ENCODE measurements at places on chromosomes 2 and 18.

DNA sequence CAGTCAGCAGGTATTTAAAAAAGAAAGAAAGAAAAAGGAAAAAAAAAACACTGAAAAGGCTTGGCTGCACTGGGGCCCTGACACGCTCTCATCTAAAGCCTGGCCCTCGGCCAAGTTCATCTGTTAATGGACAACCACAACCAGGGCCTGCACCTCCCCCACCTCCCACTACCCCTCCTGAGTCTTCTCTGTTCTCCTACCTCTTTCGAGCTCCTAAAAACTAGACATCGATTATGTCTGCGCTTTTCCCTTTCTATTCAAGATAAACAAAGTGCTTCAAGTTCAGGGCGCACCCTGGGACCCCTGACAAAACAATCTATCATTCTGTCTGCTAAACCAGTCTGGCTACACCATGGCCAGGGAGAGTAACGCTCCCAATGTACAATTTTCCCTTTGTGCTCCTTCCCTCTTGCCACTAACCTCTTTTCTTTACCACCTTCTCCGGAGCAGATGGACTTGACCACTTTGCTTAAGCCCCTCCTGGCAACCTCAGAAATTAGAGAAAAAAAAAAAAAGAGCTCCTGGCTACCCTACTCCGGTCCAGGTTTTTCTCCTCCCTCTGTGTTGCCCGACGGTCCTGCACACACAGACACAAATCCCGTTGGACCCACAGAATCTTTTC is 22.7 kb downstream of the BCL11A start:
- DNase-seq = no peak

- DNase-seq = no peak
Measured at GRCh38 chr2:208125251-208125650, 927 bp upstream of the CRYGD start.

DNA sequence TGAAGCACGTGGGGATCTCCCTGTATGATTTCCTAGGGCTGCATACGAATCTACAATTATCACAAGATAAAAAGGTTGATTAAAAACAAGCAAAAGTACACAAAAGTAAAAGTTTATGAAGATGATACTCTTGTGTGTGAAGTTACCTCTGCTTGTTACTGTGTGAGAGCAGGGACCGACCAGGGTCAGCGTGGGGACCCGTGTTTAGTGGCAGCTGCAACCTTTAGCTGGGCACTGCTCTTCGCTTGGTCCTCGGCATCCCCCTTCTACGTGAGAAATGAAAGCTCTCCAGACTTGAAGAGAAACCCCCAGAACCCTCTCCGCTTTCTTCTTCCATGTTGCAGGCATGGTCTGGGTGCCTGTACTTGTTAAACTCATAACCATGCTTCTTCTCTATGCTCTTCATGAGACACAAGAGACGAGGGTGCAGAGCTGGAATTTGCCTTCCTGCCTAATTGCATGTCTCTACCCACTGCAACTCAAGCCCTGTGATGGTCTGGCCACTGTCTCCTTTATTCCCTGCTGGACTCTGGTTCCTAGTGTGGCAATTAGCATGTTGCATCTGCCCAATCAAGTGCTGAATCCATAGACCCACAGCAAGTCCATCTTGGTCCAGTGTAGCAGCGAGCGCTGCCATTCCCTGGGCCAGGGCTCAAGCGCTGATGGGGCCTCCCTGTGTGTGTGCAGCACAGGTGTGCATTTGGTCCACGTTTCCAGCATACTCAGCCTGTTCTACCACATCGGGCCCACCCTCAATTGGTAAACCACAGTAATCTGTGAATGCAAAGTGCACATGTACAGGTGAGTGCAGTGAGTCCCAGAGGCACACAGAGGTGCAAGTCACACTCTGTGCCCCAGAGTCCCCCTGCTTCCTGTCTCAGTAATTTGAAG is 88.5 kb downstream of the TWIST2 start:
- DNase-seq = no peak

DNA sequence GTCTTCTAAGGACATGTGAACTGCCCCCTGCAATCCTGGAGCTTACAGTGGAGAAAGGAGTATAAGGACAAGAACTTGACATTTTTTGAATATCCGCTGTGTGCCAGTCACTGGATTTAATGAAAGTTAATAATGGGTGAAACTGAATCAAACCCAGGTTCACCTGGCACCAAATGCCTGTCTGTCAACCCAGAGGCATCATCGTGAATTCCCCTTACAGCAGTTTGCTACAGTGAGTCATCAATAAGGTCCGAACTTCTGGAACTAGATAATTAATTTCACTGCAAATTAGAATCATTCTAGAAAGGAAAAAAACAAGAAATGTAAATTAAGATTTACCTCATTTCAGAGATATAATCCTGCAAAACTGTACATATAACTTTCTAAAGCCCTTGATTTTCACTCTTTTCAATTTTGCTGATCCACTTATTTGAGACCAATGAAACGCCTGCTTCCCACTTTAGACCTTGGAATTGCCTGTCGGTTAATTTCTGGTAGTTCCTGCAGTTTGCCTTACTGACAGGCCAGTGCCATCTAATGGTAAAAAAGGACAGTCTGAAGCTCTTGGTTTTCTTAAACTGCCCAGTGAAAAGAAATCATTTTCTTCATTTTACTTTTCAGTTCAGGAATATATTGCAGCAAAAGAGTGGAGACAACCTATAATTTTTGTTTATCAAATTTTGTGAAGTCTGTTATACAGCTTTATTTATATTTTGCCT is 8.2 kb downstream of the DSG2 start:
- DNase-seq = no peak

GRCh38 chr2:239329284-239329971 is 71.4 kb downstream of the HDAC4 start:
- DNase-seq = no peak

GRCh38 chr2:240296104-240296406 is 139.4 kb upstream of the GPC1 start:
- no peak for DNase-seq

DNA sequence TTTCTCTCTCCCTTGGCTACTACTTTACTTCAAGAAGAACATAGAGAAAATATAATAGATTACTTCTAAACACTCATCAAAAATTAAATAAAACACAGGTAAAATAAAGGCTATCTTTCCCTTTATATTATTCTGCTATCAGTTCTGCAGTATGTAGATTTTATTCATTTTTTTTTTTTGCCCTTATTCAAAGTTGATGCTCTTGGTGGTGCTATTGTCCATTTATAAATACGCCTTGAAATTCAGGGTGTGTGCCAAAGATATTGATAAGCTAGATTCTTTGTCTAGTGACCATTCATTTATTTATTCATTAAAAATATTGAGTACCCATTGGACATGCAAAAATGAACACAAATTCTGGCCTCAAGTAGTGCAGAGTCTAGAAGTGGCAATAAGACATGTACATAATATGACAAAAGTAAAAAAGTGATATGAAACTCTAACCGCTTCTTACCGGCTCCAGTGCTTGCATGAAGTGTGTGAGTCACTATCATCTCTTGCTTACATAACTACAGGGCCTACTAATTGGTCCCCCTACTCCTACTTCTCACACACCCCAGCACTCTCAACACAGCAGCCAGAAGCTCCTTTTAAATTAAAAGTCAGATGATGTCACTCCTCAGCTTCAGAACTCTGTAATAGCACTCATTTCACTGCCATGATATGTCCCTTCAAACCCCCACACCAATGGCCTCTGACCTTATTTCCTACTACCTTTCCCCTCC is 208.3 kb upstream of the FANCL start:
- no peak for DNase-seq

- DNase-seq = no peak
Measured at GRCh38 chr2:135585586-135585985, 54.3 kb downstream of the R3HDM1 start.

DNA sequence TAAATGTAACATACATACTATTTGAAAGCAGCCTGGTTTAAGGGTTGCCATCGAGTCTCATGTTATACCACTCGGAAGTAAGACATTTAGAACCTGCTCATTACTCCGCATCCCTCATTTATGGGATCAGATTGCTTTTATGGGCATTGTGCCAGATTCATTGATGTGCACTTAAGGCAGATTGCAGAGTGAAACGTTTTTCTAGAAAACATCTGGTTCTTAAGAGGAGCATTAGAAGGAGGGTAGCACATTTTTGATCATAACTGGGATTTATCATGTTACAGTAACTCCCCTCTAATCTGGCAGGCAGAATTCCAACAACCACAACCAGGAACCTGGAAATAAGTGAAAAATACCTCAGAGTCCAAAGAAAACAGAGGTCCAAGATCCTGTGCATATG is 74.2 kb upstream of the GALNT3 start:
- no peak for DNase-seq

DNA sequence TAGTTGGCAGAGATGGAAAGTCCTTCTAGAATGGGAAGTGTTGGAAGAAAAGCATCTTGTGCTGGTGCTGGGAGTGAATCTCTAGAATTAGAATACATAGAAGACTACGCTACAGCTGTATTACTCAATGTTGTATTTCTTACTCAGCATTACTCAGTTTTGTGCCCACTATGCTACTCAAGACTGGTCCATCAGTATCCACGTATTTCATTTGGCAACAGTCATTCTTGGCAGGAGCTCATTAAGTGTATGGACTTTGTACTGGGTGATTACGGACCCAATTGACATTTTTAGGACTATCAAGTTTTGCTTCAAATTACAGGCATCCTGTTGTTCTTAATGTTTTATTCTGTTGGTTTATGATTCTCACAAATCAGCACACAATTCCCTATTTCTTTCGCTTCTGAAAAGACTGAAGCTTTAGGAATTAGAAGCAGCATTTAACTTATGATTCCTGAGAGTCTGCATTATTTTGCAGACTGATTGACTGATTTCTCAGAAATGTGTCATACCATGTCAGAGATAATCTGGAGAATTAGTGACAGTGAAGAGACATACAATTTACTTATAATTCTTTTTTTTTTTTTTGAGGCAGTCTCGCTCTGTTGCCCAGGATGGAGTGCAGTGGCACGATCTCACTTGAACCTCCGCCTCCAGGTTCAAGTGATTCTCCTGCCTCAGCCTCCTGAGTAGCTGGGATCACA is 136.9 kb downstream of the MYO3B start:
- DNase-seq = no peak

GRCh38 chr2:192119536-192119935 is 75.2 kb downstream of the TMEFF2 start:
- DNase-seq = no peak

DNA sequence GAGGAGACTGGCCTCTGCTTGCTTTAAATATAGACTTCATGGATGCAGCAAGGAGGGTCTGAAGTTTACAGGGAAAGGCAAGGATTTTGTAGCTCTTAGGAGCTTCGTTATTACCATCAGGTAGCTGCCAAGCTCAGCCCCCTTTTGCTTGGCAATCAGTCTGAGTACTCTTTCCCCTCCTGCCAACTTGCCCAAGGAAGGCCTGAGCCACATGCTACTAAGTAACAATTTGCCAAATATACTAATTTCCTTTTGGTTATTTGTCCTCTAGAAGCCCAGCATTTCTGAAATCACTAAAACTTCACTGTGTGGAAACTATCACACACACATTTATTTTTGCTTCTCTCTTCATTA is 85.5 kb upstream of the ITPRID2 start:
- no peak for DNase-seq

Data from HTR-8/SVneo (cell line).